Cortex of kidney (tissue), 1 donor: ENCODE measurements at places on chromosomes 2 and 18.

GRCh38 chr2:167013227-167013626 is 124.9 kb downstream of the XIRP2 start:
- no peak for DNase-seq

GRCh38 chr2:71346065-71346464 is 14.5 kb downstream of the ZNF638 start:
- no peak for DNase-seq

DNA sequence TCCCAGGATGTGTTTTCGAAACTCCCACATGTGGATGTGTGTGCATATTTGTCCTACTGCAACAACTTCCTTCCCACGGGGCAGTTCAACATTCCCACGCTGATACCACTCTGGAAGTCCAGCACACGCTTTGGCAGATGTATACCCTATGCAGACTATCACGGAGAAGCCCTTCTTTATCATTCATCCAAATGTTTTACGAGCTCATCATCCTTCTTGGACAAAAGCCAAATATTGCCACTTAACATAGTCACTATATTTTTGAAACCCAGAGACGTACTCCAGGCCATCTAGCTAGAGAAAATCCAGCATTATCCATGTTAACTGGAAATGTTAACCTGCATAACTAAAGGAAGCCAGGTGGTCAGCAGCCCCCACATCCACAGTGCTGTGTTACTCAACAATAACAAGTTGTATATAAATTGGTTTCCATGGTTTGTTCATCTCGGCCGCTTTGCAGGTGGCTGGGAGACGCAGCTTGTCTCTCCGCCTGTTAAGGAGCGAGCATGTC is 131.5 kb downstream of the ZNF532 start:
- no peak for DNase-seq

DNA sequence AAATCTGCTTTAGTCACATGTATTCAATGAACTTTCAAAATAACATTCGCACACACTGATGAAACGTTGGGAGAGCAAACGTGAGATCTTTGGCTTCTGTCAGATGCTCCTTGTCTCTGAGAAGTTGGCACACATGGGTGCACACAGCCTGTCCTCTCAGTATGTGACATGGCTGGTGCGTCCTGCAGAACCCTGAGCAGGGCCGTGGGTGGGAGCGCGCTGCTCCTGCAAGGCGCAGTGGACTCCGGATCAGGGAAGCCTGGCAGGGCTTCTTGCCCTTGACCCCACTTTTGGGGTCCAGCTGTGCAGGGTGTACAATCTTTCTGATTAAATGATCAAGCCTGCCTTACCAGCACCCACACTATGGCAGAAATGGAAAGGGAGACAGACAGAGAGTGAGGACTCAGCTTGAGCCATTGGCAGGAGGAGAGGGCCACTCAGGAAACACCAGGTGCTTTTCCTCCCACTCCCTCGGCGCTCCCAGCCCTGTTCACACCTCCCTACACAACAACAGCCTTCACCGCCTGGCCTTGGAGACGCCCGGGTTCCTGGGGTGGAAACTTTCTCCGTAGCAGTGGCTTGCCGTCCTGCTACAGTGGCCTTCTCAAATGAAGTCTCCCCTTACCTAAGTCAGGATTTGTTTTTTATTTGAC is 108.4 kb upstream of the SNTG2 start:
- DNase-seq, result no peak

DNA sequence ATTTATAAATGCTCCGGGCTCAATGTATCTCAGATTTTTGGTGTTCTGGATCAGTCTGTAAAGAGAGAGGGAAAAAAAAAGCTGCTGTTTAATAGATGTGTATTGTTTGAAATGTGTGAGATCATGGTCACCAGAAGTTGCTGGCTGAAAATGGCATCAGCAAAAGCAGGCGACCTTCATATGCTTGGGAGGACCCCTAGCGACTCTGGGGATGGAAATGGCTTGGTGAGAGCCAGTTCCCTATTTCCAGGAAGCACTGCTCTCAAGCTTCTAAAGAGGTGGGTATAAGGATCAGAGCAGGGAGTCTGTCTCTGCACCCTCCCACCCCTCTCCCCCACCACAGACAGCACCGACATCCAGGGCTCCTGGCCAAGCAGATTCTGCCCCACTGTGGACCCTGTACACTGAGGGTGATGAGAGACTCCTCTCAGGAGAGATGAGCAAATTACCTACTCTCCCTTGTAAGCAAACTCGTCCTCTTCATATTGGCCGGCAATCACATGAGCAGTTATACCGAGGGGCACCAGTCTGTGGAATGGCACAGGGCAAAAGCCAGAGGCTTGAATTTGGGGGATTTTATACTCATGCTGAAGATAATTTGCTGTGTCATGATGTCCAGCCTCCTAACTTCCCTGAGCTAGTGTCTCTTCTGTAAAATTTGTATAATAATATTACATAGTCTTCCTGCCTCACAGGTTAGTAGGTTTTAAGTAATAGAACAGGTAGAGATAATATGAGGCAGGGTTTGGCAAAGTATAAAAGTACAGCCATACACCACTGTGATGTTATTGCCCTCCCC is 29.6 kb downstream of the LHCGR start:
- DNase-seq, result no peak

DNA sequence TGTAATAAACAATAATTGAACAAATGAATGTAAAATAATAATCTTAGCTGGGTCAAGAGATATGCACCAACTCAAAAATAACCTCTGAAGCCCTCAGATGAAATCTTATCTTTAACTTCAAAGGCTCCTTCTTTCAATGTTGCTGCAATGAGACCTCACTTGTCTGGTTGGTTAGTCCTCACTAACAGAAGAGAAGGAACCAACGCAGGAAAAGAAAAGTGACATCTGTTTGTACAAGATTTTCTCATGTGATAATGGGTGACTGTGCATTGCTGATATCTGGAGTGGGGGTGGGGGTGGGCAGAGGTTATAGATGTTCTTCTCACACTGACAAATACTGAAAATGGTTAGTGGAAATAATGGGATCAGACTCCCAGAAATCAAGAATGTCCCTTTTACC is 2.6 kb downstream of the SCN7A start:
- DNase-seq, result no peak
